ENCODE measurements at places on chromosomes 3 and 15.

GRCh38 chr15:41967506-41968206 is 4.7 kb downstream of the EHD4 start:
- DNase-seq: peak; percentile 18

DNA sequence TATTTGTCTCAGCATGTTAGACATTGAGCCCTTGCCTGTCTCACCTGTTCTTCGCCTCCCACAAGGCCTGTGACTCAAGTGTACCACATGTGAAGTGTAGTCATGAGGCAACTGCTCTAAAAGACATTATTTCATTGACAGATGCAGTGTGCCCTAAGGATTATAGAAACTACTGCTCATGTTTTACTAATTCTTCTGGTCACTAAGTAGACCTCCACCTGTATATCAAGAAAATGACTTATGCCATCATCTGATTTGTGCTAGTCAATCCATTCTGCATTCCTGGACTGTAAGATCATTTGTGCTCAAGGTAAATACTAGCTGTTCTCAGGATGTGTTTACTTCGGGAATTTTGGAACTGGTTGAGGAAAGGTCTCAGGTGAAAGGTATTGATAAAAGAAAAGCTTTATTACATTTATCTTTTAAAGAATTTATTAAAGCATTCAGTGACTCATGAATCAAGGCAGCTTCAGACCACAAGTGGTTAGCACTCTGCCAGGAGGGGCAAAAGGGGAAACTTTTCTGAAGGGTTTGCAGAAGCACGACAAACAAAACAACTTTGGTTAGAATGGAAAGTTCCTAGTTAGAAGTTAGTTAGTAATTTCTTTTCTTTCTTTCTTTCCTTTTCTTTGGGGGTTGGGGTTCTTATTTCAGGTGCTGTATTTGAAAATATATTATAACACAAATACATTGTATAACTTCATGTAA is 465.3 kb upstream of the CBLB start:
- DNase-seq: no peak

- no peak for DNase-seq
Observed at GRCh38 chr3:196377321-196377720, 39.1 kb upstream of the TM4SF19 start.

DNA sequence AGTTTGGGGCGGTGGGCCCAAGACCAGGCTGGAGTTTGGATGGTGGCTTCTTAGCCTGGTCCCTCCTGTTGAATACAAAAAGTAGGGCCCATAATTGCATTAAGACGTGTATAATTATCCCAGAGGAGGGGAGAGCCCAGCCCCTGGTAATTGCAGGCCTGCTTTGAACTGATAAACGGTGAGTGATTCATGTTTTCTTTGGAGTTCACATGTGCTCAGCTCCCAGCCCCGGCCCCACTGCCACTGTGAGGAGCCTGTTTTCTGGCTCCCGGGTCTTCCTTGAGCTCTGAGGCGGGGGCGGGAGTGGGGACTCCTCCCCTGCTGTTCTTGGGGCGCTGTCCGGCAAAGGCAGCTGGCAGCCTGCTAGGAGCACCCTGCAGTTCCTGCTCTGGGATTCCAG is 3.1 kb downstream of the PLXNA1 start:
- DNase-seq: no peak

DNA sequence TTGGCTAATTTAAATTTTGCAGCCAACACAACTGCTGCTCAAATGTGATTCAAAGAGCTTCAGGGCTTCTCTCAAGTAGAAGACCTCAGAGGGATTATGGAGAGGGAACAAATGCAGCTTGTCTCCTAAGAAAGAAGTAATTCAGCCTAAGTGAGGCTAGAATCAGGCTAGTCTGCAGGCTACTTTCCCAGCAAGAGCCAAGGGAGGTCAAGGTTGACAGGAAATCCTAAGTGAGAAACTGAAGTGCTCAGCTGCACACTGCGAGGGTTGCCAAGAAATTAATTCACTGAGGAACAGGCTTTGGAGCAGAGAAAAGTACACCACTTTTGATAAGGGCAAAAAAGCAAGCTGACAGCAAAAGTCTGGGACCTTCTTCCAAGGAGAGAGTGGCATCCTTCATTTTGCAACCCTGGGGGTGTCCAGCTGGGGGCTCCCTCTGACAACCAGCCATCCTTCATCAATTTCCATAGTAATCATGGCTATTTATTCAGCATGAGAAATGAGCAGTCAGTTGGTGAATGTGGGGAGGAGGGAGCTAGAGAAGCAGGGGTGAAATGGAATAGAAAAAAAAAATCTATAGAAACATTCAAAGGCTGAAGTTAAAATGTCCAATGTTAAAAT is 646.4 kb upstream of the ADAMTS9 start:
- peak; percentile 84 for DNase-seq

DNA sequence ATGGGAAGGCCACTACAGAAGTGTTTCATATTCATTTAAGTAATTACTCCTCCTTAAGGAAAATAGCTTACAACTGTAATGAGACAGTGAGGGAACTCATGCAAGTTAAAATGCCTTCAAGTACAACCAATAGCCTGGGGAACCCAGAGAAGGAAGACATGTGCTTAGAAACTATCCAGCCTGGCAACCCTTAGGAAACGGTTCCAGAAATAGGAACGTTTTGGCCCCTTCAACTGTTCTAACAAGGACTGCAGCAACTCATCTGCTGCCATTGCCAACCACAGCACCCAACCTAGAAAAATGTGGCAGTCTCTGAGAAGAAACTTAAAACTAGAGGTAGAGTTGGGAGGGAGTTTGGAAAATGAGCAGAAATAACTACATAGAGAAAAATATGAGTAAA is 147.5 kb upstream of the STRIT1 start:
- DNase-seq: peak; percentile 53

- no peak for DNase-seq
Observed at GRCh38 chr3:101262393-101263240, 57.8 kb downstream of the IMPG2 start.

DNA sequence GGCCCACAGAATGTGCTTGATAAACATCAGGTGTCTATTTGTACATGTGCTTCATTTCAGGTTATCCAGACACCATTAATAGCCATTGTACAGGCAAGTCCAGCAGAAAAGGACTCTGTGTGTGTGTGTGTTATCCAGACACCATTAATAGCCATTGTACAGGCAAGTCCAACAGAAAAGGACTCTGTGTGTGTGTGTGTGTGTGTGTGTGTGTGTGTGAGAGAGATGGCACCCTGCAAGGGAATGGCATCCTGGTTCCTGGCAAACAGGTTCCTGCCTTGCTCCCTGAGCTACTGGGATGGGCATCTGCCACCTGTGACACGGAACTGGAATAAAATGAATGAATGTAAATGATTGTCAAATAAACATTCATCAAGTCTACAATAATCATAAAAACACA is 11.7 kb downstream of the SUCLG2 start:
- no peak for DNase-seq

DNA sequence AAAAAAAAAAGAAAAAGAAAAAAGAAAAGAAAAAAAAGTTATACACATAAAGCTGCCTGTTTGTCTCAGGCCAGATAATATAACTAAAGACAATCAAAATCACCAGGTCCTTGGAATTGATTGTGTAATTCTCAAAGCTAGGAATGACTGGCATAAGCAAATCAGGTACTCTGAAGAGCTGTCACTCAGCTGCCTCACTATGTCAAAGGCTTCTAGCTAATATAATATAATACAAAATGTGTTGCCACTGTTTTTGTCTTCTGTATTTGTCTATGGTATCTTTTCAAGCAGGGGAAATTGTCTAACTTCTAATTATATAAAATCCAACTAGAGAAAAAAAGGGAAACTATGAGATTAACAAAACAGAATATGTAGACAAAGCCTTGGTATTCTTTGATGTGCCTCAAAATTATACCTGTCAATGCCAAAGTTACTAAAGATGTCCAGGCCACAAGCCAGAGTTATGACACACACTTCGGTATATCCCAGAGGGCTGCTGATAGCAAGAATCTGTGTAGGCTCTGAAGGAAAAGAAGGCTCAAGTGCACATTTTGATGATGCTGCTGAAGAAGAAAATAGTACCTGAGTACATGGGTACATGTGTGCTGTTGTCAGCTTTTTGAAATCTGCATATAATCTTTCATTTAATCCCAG is 37.0 kb upstream of the NR2E3 start:
- DNase-seq: no peak

- DNase-seq: no peak
Observed at GRCh38 chr3:154584974-154585373, 155.0 kb upstream of the GPR149 start.

DNA sequence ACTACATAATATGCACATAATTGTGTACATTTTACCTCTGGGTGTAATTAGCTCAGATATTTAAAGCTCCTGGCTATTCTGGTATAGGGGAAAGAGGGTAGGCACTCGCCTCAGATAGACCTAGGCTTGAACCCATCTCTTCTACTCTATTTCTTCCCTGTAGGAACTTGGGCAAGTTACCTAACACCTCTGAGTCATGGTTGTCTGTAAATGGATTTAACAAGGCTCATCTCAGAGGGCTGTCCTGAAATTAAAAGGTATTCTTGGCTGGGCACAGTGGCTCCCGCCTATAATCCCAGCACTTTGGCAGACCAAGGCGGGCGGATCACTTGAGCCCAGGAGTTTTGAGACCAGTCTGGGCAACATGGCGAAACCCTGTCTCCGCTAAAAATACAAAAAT is 30.7 kb downstream of the NANOGP8 start:
- DNase-seq: no peak

- DNase-seq: peak; percentile 67
Observed at GRCh38 chr3:79081335-79081734, 686.5 kb downstream of the ROBO1 start.

- DNase-seq: no peak
Observed at GRCh38 chr3:140447136-140447535, 230.7 kb upstream of the TRIM42 start.

DNA sequence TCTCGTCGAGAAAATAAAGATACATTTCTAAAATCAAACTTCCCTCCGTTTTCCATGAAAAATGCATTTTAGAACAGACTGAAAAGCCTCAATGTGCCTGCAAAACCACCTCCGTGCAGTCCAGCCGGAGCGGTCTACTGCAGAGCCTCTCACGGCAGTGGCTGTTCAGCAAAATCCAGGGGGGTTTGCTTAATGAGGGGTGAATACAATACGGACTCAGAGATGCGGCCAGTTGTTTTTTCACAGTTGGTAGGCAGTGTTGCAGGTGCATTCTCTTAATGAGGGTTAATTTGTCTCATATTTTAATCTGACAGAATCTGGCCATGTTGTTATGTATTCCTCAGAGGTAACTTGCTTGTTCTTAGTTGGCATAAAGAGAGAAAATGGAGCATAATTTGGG is 223.0 kb downstream of the EBLN2 start:
- DNase-seq: peak; percentile 15

DNA sequence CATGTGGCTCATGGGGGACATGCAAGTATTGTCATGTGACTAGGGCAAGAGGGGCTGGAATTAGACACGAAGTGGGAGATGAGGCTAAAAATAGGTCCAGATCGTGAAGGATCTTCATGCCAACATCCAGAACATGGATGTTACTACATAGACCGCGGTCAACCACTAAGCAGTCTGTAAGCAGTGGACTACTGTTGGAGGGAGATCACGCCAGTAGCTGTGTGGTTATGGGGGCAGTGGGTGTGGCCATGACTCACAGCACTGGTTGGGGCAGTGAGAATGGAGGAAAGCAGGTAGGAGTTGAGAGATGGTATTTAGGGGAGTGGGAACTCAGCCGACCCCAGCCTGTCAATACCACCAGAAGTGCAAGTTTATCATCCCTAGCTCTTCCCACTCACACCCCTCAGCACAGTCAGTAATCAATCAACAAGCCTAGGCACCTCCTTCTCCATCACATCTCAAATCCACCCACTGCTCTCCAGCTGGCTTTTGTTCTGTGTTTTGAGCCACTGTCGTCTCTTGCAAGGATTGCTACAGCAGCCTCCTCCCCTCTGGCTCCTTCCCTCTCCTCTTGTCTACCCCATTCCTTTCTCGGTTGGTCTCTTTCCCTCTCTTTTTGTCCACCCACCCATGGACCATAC is 107.2 kb upstream of the ABHD17C start:
- DNase-seq: no peak

DNA sequence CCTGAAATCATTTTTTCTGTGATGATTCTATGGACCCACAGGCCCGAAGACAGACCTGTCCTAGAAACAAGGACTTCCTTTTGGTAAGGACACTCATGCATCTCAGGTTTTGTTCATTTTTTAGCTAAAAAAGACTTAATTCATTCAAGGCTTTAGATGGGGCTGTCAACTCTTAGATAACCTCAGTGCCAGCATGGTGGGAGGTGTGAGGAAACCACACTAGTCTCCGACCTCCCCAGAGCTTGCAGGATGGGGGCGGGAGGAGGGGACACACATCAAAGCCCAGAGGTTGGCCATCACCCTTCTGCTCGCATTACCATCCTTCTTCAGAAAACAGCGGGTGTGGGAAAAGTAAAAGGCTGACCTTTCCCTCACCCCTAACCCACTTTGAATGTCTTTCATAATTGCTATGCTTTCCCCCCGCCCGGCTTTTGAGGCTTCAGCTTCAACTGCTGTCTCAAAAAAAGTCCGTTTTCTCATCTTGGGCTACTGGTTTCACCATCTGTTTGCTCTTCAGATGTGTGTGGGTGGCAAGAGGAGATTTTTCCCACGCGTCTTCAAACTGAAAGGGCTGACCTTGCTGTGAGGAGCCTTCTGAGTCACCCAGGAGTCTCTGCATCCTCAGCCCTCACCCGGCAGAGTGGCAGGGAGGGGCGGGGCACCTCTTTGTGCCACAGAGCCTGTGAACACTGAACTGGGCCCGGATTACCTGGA is 27.6 kb upstream of the CXCR6 start:
- DNase-seq: peak; percentile 79

GRCh38 chr3:134376385-134376765 is 2.1 kb upstream of the AMOTL2 start:
- no peak for DNase-seq

- DNase-seq: no peak
Observed at GRCh38 chr3:12224181-12225147, 64.4 kb upstream of the PPARG start.

- DNase-seq: no peak
Observed at GRCh38 chr3:28867836-28868235, 413.0 kb upstream of the RBMS3 start.

GRCh38 chr3:190721330-190721729 is 141.2 kb downstream of the GMNC start:
- DNase-seq: no peak

DNA sequence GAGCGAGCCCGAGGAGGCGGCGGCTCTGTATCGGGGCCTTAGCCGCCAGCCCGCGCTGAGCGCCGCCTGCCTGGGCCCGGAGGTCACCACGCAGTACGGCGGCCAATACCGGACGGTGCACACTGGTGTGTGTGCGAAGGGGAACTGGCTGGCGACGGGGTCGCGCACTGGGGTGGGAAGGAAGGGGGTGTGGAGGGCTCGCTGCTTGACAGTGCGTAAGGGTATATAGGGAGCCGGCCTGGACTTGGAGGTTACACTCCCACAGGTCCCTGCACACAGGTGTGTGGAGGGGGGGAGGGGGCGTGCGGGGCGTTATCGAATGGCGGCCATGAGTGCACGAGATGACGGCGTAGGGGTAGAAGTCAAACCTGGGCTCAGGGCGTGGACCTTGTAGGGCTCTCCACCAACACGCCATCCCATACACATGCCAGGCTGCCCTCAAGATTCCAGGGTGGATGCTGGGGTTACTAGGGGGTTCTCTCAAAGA is 389 bp downstream of the APEH start:
- no peak for DNase-seq

Measured in brain (organoid and tissue), 16 donors.